Stimulated activated naive B cell treated with anti-CD40 and anti-IgM and Interleukin-4, amounts not matched to agents 10 μg/mL and 1 μg/mL and 100 μg/mL, for 72 hours (primary cell): ENCODE measurements at places on chromosomes 1 and 21.

DNA sequence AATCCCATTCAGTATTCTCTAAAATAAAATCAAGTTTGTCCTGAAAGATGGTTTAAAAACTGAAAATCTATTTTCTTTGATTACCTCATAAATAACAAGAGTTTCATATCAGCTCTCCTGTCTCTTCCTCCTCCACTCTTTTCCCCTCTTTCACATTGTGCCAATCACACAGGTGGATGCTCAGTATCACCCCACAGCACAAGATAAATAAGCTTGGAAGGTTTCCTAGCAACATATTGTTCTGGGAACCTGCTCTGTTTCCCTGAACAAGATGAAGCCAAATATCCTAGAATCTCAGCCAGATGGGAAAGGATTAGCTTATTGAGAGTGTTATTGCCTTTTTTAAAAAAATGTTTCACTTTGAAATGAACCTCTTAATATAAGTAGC is 45.7 kb upstream of the CACYBP start:
- DNase-seq, result no peak

- DNase-seq, result no peak
Observed at GRCh38 chr1:35597870-35598269, 24.8 kb downstream of the TFAP2E start.

DNA sequence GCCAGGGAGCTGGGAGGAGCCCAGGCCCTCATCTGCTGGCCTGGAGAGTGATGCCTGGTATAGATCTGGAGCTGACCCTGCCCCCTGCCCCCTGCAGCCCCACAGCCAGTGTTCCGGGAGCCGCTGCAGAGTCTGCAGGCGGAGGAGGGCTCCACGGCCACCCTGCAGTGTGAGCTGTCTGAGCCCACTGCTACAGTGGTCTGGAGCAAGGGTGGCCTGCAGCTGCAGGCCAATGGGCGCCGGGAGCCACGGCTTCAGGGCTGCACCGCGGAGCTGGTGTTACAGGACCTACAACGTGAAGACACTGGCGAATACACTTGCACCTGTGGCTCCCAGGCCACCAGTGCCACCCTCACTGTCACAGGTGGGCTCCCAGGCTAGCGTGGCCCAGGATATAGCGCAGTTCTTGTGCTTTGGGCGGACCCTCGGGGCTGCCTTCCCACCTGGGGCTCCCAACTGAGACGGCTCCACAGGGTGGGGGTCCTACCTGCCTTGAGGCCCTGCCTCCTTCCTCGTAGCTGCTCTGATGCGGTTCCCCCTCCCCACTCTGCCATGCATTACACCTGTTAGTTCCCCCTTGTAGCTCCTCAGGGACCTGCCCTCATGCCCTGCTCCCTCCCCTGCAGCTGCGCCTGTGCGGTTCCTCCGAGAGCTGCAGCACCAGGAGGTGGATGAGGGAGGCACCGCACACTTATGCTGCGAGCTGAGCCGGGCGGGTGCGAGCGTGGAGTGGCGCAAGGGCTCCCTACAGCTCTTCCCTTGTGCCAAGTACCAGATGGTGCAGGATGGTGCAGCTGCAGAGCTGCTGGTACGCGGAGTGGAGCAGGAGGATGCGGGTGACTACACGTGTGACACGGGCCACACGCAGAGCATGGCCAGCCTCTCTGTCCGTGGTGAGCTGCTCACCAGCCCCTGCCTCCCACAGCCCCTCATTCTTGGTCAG is 98.7 kb downstream of the OBSCN start:
- DNase-seq, result no peak

DNA sequence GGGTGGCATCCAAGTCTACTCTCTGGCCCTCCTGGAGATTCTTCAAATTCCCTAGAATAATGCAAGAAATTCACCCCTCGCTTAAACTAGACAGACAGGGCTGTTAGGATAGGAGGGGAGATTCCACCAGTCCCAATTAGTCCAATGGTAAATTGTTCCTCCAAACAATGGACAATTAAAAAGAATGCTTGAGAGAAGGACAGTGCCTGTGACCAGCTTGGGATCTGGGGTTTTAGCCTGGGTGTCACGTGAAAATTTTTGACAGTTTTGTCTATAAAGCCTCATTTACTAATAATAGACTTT is 177.7 kb upstream of the RAB4A start:
- DNase-seq, result no peak

- no peak for DNase-seq
Observed at GRCh38 chr1:172278478-172278877, 142.0 kb upstream of the C1orf105 start.

- DNase-seq, result no peak
Observed at GRCh38 chr21:14312871-14313270, 70.1 kb downstream of the HSPA13 start.

- DNase-seq, result no peak
Observed at GRCh38 chr1:7401814-7402547, 369.1 kb upstream of the VAMP3 start.

DNA sequence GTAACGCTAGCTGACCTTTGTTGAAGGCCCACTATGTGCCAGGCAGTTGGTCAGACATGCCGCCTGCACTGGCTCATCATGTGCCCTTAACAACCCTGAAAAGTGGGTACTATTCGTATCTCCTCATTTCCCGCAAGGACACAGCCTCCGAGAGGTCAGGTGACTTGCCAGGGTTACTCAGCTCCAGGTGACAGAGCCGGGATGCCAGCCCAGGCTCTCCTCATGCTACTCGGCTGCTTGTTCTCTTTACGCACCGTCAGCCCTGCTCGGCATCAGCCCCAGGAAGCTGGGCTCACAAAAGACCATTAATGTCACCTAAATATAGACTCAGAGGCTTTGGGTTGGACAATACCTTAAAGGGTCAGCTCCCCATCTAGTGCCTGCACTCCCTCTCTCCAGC is 29.0 kb downstream of the GRHL3 start:
- no peak for DNase-seq

DNA sequence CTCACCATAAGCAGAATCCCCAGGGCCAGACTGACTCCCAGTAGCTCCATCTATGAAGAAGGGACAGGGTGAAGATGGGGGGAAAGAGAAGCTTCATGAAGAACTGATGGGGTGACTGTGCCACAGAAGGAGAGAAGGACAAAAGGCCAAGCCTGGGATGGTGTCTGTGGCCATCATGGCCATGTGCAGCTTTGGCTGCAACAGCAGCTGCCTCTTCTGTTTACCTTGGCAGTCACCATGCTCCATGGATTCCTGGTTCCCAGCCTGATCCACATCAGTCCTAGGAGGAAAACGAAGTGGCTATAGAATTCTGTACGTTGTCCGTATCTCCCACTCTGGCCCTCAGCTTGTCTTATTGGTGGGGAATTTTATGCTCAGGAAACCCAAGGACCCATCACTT is 12.0 kb downstream of the SEMA6C start:
- no peak for DNase-seq

GRCh38 chr1:175514387-175514953 is 228.9 kb downstream of the TNR start:
- peak; percentile 73 for DNase-seq

GRCh38 chr1:104266612-104267011 is 516.9 kb downstream of the AMY1C start:
- DNase-seq, result no peak
